ENCODE measurements at places on chromosomes 5 and 9.

GRCh38 chr5:139954462-139954861 lies 88.6 kb downstream of the NRG2 start:
- no peak for DNase-seq

GRCh38 chr5:104265531-104266140 lies 703.0 kb upstream of the NUDT12 start:
- no peak for DNase-seq

- no peak for DNase-seq
These were observed 145.5 kb upstream of the MAP3K1 start for GRCh38 chr5:56669534-56670483.

- no peak for DNase-seq
These were observed 95.1 kb downstream of the HRH2 start for GRCh38 chr5:175752826-175753535.
